ENCODE measurements at places on chromosomes 11 and 22.
A peak's percentile ranks its signal among the peaks of the same experiment; 100 is the strongest.

- no peak for DNase-seq
Measured at GRCh38 chr11:29119707-29120618, 896.9 kb downstream of the KCNA4 start.

DNA sequence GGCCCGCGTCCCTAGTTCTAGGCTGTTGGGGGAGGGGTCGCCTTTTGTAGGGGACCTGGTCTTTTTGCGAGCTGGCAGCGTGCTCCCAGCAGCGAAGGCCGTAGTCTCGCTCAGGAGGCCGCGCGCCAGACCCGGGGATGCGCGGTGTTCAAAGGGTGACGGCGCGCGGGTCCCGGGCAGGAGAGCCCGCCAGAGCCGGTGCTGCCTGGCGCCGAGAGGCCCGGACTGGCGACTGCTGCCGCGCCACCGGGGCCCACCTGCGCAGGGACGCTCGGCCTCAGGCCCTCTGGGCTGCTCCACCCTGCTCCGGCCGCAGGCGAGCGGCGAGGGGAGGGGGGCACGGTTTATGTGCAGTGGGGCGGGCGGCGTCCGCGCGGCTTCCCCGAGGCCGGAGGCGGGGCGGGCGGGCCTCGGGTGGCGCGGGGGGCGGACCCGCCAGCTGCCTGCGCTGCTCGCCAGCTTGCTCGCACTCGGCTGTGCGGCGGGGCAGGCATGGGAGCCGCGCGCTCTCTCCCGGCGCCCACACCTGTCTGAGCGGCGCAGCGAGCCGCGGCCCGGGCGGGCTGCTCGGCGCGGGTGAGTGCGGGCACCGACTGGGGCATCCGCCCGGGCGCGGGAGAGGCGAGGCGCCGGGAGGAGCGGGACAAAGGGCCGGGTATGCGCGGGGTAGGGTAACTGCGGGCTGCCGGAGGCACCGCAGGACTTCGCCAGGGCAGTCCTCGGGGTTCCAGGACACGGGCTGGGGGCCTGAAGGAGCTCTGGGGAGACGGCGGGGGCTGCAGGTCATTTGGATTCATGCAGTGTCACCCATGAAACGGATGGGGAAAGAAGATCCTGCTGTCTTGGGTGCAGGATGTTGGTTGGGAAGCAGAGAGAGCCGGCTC, at the start of gene PRSS23:
Gene PRSS23 (plus strand): TSS at position 467 of the 884 bp plus-strand sequence. CDS start 7,102 bp downstream, outside the sequence.
- DNase-seq = peak; percentile 30

DNA sequence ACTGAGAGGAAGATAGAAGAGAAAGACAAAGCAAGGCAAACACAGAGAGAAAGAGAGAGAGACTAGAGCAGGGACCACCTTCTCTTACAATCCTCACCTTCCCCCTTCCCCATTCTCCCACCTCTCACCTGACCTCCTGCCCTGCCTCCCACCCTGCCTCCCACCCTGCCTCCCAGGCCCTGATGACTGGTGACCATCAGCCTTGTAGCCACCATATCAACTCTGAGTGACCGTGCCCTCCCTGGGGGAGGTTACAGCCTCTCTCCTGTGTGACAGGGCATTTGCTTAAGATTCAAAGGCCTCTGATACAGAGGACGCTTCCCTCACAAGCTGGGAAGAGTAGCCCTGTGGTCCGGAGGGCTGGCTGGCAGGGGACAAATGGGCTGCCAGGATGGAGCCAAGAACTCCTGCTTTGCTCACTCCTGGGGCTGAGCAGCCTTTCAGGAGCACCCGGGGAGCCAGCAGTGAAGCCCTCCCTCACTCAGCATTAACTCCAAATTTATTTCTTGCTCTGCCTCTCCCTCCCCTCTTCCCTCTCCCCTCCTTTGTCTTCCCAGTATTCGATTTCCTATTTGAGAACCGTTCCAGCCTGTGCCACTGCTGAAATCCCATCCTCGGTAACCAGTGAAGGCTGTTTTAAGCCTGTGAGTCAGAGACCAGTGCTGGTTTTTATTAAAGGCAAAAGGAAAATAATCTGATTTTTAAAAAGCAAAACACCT, 125.2 kb upstream of the SYT13 start:
- DNase-seq = no peak

DNA sequence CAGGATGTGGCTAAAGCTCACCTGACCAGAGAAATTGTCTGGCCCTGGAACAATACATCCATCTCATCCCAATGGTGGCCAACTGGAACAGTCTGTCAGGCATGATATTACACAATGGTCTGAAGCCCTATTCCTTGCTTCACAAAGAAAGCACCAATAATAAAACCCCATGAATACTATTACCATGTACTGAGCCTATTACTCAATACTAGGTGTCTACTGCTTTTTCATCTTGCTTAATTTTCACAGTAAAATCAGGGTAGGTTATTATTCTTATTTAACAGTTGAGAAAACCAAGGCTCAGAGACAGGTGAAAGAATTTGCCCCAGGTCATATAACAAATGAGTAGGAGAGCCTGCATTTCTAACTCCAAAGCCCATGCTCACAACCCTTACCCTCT, 68.9 kb upstream of the CAPRIN1 start:
- DNase-seq = no peak

- DNase-seq = no peak
Measured at GRCh38 chr22:48686694-48687302, 1140.9 kb downstream of the BRD1 start.

DNA sequence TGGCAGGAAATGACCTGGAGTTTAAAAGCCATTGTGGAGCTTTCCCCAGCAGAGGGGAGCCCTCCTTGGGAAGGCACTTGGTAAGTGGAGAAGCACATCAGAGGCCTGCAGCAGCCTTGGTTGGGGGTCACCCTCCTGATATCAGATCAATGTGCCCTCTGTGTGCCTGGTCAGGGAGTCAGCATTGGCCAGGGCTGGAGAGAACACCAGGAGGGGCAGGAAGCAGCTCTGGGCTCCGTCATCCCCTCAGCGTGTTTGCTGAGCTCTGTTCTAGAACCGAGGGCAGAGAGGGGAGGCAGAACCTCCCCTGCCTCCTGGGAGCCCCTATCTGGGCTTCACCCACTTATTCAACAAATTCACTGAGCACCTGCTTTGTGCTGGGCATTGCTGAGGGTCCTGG, 846.0 kb downstream of the TBC1D22A start:
- DNase-seq = no peak

GRCh38 chr11:90845126-90845525, 622.3 kb upstream of the CHORDC1 start:
- no peak for DNase-seq

GRCh38 chr11:2088746-2089535, 50.2 kb downstream of the IGF2 start:
- DNase-seq = no peak

DNA sequence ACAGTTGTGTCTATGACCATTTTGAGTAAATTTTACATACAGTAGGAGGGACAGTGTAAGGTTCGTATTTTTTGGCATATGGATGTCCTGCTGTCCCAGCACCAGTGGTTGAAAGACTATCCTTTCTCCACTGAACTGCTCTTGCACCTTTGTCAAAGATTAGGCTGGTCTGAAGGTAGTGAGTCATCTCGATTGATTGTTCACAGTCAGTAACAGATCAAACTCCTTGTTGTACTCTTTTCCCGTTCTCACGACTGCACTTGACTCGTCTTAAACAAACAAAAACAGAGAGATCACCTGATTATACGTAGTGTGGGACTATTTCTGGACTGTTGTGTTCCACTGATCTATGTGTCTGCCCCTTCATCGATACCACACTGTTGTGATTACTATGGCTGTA, 77.1 kb downstream of the DGCR2 start:
- DNase-seq = no peak

DNA sequence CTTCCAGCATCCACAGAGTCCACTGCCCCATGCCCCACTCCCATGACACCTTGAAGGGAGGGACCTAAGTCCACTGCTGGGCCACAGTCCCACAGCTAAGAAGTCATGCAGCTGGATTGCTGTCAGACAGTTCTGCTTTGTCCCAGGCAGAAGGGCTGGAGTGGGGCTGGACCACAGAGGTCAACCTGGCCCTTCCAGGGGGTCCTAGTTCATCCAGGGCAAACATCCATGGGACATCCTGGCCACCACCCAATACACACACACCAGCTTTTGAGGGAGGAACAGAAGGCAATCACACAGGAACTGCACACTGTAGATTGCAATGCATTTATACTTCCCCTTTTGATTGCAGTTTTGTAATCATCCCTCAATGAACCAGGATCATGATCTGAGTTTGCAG, 11.3 kb upstream of the APOL4 start:
- no peak for DNase-seq

DNA sequence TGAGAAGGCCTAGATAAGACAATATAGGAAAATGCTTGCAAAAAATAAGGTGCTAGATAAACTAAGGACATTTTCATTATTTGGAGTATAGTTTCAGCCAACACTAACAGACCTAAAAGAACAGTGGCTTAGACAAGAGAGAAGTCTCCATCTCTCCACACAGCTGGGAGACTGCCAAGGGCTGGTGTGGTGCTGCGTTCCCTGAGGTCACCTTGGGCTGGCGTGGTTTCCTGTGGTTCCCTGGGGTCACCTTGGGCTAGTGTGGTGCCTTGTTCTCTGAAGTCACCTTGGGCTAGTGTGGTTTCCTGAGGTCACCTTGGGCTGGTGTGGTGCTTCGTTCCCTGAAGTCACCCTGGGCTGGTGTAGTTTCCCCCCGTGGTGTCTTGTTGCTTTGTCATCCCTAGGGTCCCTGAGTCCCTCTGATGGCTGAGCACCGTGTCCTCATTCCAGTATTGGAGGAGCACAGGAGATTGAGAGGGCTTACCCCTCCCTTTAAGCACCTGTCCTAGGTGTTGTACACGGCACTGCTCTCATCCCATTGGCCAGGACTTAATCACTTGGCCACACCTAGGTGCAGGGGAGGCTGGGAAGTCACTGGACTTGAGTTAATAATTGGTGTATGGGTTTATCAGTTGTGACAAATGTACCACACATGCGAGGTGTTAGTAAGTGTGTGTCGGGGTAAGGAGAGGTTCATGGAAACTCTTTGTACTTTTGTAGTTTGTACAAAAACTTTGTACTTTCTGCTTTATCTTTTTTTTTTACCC, 14.9 kb downstream of the SAMM50 start:
- no peak for DNase-seq
